ENCODE measurements at places on chromosomes 12 and 14.
A peak's percentile ranks its signal among the peaks of the same experiment; 100 is the strongest.

GRCh38 chr12:121535150-121536053 lies 45.4 kb downstream of the KDM2B start:
- DNase-seq, result no peak

DNA sequence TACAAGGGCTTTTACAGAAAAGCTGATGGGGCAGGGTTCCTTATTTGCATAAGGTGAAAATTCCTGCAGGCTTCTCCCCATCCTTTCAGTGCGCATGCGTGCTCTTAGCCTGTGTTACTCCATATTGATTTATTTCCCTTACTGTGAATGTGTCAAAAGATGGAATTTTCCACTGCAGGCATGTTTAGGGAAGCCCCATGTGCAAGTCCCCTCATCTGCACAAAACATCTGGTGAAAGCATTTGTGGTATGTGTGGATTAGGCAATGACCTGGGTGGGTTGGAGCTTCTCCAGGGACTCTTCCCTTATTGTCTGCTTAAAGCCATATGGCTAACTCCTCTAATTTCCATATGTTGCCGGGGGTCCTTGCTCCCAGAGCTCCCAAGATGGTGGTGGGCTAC lies 912.7 kb upstream of the LRFN5 start:
- no peak for DNase-seq

DNA sequence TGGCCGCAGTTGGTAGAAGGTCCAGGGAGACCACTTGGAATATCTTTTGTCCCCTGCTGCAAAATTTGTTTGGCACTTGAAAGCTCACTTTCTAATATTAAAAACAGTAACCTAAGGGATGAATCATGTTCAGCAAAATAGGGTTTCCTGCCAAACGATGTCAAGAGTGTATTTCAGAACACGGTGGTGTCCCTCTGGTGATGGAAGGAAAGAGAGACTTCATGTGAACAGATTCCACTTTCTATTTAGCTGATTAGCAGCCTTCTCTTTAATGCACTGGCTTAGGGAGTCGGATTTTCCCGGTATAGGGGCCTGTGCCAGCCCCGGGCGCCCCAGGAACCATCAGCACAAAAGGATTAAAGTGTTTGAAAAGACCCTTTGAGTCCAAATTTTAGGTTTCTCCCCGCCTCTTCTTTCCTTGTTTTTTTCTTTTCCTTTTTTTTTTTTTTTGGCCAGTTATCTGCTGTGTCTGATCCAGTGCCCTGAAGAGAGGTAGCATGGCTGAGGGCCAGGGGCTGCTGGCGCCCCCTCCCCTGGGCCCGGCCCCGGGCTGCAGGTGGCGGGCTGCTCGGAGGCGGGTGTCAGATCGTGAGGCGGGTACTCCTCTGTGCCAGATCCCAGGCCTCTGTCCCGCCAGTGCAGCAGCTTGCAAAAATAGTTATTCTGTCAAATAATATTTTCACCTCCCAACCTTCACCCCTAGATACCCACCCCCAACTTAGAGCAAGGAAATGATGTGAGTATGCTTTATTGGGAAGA lies 88.3 kb downstream of the TESC start:
- no peak for DNase-seq

GRCh38 chr12:92208613-92209121 lies 63.0 kb upstream of the BTG1 start:
- no peak for DNase-seq

DNA sequence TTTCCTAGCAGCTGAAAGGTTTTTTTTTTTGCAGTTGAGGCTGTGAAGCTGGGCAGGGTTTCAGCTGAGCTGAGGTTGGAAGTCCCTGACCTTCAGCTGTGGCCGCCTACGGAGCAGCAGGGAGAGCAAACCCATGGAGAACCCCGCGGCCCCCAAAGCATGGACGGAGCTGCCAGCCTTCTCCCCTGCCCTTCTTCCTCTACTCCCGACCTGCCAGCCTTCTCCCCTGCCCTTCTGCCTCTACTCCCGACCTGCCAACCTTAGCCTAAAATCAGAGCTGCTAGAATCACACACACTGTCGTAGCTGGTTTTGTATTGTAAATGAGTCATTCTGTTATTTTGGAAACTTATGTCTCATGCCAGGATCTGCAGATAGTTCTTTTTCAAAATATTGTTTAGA lies 74.6 kb downstream of the PPP2R5C start:
- no peak for DNase-seq

DNA sequence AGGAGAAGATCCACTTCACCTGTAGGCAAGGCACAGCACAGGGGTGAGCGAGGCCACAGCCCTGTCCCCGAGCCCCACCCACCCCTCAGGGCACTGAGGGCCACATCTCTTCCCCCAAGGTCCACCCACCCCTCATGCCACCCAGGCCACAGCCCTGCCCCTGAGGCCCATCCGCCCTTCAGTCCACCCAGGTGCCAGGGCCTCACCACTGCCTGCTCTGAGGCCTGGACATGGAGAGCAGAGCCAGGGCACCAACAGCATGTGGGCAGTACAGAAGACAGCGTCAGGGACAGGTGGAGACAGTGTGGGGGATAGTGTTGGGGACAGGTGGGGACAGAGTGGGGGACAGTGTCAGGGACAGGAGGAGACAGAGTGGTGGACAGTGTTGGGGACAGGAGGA lies 138.3 kb downstream of the TMEM121 start:
- no peak for DNase-seq

DNA sequence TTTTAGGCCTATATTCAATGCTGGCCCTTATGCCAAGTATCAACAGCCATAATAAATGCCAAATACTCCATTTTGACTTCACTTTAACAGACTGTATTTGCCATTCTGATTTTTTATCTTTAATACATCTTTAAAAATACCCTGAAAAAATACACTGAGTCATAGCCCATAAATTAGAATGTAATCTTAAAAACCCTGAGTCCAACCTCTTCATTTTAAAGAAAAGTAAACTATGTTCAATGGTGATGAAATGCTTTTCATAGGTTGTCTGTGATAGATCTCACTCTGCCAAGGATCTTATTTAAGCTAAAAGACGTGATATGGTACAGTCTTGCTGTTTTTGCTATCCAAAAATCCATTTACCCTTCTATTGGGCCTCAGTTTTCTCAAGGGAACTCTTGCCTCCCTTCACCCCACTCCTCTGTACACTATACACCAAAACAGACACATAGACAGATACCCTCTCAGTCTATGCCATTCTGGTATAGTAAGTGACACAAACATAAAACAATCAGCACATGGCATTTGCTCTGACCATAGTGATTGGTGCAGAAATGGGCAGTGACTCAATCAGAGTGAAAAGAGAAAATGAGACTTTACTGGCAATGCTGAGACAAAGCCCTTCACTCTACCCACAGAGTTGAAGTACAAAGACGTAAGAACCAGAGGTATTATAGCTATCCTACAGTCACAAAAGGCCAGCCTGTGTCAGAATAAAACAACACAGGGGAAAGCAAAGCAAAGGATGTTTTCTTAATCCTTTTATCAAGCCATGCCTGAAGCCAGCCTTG lies 49.1 kb downstream of the BTG1 start:
- no peak for DNase-seq

DNA sequence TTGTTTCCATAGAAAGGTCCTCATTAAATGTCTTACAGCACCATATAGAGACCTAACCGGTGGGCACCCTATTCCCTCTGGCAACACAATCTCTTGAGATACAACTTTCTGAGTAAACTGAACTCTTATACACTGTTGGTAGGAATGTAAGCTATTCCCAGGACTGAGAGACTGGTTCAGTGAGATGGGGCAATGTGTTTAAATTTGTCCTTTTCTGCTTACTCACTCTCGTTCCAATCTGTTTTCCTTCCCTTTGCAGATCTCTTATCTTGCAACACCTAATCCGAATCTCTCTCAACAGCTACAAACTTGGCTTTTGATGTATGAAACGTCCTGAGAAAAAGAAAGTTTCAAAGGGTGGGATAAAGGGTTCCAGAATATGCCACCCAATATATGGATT lies 26.1 kb upstream of the ETV6 start:
- DNase-seq, result no peak

DNA sequence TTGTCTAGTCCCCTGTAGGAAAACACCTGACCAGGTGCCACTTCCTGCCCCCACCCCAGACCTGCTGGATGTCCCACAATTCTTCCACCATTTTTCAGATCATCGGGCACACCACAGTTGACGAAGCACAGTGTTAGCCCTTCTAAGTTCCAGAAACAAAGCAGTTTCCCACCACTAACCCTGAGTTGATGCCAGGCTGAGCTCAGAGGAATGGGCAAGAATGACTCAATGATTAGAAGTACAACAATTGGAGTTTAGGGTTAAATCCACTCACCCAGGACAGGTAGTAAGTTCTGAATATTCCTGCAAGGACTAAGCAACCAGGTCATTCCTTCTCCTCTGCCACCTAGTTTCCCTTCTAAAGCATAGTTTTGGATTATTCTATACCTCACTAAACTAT lies 979.8 kb downstream of the BCL11B start:
- DNase-seq, result no peak

- no peak for DNase-seq
Measured at GRCh38 chr12:84131076-84131475, 781.5 kb downstream of the SLC6A15 start.

DNA sequence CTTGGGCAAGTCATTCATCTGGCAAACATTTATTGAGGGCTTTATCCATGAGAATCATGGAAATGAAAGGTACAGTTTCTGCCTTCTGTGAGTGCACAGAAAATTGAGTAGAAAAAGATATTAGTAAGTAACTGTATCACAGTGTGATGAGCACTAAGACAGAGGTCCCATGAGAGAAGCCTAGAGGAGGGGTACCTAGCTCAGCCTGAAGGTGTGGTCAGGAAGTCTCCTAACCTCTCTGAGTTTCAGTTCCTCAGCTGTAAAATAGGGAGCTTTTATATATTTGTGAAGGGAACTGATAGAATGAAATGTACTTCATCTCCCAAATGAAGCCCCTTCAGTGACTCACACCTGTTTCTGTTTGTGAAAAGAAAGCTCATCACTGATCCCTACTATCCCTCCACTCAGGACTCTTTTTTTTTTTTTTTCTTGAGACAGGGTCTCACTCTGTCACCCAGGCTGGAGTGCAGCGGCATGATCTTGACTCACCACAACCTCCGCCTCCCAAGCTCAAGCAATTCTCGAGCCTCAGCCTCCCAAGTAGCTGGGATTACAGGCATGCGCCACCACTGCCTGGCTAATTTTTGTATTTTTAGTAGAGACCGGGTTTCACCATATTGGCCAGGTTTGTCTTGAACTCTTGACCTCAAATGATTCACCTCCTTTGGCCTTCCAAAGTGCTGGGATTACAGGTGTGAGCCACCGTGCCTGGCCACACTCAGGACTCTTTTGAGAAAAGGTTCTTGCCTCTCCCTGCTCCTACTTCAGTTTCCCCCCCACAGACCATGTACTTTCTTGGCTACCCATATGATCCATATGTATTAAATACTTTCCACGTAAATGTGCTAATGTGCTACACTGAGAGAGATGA lies 93.7 kb upstream of the FUT8 start:
- no peak for DNase-seq

DNA sequence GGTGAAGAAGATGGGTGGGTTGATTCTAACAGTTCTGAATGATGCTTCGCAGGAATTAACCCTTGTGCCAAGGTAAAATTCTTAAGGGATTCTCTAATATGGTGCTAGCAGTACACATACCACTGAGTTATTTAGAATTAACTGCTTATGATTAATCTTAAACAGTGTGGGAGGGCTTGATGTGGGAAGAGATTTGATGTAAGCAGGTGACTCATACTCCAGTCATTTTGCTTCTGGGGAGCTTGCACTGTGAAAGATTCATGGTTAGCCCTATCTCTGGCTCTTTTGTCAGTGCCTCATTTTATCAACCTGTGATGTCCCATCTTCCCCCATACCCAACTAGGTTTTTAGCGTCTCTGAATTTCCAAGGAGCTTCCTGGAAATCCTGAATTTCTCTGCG lies 83.8 kb downstream of the NRXN3 start:
- no peak for DNase-seq

GRCh38 chr14:69013943-69014782 lies 35.1 kb upstream of the ACTN1 start:
- no peak for DNase-seq

GRCh38 chr14:36518031-36518585 lies 1.9 kb downstream of the NKX2-1 start:
- DNase-seq, result no peak

DNA sequence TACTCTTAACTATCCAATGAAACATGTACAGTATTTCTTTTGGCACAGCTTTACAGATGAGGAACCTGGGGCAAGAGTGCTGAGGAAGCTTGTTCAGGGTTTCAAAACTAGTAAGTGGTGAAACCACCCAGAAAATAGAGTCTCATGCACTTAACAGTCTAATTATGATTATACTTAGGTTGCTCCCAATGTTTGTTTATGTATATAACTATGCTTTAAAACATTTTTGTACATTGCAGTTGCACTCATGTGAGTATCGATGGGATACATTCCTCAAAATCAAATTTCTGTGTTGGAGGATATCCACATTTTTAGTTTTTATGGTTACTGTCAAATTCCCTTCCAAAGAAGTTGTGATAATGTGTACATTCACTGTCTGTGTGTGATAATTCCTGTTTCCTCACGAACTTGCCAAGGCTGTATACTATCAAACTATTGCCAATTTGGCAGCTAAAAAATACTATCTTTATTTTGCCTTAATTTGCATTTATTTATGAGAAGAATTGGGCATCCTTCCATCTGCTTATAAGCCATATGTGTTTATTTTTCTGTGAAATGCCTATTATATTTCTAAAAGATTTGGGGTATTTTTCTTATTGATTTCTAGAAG lies 143.9 kb upstream of the SSTR1 start:
- no peak for DNase-seq

DNA sequence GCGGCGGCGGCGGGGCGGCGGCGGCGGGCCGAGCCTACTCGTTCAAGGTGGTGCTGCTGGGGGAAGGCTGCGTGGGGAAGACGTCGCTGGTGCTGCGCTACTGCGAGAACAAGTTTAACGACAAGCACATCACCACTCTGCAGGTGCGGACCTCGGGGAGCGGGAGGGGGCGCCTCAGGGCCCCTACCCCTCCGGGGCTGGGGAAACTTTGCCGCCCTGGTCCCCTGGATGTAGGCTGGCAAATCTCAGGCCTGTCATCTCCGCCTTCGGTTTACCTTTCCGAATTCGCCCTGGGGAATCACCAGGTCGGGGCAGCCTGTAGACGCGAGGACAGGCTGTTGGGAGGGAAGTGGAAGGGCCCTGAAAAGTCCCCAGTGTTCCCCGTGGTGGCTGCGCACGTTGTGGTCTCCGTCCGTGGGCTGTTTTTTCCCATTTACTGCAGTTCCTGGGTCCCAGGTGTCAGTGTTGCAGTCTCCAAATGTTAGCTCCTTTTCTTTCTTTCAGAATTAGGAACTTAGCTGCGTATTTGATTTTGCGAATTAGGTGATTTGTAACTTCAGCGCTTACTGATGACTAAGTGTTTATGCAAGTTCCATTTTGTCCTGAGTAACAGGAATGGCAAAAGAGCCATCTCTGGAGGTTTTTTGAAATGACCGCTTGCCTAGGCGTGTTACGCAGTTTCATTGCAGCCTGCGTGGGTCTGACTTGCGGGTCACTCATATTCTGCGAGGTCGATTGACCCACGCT lies 656 bp downstream of the RAB21 start:
- DNase-seq, result peak; percentile 37

DNA sequence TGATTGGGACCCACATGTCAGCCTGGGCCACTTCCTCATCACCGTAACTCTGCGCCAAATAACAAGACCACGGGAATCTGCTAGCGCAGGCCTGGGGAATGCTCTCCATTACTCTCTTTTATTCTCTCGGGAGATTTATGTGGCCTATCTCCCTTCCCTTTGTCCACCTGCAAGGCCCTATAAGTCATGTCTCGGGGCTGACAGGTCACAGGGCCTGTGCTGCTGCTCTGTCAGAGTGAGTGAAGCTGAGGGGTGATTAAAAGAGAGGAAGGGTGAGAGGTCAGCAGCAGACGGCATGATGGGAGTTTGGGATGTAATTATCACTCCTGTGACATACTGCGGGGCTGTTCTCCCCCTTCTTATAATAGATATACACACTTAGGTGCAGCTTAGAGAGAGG lies 26.2 kb upstream of the GPATCH2L start:
- no peak for DNase-seq

- DNase-seq, result no peak
Measured at GRCh38 chr14:101820283-101820798, 58.8 kb downstream of the PPP2R5C start.

Measured in activated T-helper 1 cell treated with anti-CD3 and anti-CD28 coated beads, Interleukin-2, amount 50 U/mL, for 16 hours (primary cell).